CD14-positive monocyte (primary cell): ENCODE measurements at places on chromosomes 3 and 15.

DNA sequence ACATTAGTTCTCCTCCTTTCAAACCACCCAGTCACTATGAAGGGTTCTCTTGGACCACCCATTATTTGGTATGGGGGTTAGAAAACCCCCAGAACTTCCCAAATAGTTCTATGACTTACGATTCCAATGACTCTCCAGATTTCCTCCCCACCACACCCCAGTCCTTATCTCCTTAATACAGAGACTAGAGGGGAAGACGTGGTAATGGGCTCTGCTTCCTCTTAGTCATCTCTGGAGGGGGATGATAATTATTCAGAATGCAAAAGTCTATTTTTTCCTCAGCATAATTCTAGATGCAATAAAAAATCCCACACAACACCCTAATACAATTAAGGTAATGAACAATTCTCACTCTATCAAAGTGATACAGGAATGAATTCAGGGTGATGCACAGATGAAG, 48.9 kb upstream of the CFAP161 start:
- no peak for DNase-seq

- no peak for DNase-seq
Measured at GRCh38 chr3:9721700-9722060, 9.9 kb upstream of the BRPF1 start.

- DNase-seq = no peak
Measured at GRCh38 chr3:142450189-142450588, 2.4 kb upstream of the XRN1 start.

DNA sequence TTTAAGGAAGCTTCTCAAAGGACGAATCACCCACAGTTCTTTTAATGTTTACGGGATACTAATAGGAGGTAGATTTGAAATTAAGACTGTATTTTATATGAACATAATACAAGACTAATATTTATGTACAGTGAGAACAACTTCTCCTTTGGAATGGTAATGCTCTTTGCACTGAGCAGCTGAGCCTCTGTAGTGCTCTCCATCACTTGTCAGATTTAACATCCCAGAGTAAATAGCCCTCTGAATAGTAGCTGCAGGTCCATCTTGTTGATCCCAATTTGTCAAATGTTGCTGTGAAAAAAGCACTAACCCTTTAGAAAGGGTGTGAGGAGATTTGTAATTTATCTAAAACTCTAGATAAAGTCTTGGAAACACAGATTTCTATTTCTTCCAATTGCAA, 351.4 kb upstream of the KCNMB2 start:
- no peak for DNase-seq

GRCh38 chr15:31065824-31066223, 35.7 kb downstream of the TRPM1 start:
- DNase-seq = no peak

DNA sequence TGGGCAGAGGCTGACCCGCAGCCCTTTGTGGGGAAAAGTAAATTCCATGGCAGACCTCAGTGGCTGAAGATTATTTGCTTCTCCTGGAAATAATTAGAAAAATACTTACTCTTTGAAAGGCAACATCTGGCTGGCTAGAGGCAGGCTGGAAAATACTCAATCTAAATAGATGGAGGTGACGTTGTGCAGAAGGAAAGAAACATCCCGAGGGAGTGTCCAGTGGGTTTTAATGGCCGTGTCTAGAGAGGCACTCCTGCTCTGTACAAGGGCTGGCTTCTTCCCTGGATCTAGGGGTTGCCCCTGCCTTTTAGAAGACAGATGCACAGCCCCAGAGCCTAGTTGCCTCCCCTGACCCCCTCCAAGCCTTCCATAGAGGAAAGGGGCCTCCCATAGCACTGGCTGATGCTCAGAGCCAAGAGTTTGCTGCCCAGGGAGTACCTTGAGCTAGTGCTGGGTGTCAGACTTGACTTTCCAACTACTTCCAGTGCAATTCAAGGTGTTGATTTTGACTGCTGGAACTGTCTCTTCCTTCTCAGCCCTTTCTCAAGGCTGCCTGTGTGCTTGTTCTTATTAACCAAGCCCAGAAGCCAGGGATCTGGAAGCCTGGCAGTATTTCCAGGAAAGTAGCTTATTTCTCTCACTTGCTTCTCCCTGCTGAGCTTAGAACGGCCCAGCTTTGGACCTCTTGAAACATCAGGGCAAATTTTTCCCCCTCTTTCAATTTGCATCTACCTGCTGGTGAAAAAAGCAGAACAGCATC, 27.4 kb downstream of the CGNL1 start:
- DNase-seq = no peak

DNA sequence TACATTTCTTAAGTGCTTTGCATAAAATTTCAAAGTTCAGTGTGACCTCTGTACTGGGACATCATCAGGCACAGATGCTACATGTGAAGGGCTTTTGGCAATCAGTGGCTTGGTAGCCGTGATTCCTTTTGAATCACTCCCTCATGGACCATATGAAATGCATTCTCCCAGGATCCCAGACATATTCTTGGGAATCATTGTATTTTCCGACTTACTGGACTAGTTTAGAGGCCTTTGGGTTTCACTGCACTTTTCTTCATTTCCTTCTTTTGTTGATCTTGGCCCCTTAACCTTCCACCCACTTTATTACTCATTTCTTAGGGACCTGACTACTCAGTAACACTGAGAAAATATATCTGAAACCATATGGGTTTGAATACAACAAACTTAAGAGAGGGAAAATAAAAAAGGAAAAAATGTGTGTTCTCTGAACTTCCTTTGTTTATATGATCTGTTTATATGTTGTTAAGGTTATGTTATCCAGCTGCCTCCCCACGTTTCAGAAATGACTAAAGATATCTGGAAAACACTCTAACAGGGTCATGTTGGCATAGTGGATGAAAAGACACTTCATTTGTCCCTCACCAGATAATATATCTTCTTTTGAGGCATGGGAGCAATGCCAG, 35.1 kb downstream of the HMG20A start:
- no peak for DNase-seq

- peak; percentile 54 for DNase-seq
Measured at GRCh38 chr15:72222393-72222792, 8.6 kb downstream of the PKM start.

DNA sequence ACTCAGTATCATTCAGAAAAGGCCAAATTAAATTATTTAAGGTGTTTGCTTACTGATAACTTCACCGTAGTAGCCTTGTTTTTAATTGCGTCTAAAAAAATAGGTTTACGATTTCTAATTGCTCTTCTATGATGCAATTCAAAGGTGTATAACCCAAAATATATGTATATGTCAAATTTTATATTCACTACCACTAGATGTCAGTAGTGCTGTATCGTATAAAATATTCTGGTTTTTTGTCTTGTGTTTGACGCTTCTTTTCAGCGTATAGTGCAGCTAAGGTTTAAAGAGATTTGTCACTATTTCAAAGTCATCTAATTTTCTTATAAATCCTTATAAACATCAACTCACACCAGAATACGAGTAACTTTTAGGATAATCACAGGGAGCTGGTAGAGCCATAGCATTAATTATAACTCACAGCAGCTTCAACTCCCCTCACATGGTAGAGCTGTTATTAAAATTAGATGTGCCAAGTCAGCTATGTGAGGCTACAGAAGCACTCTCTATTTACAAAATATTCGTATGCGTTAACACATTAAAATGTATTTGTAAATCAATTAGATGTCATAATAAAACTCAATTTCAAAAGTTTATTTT, 3.5 kb downstream of the PFN2 start:
- DNase-seq = peak; percentile 8

DNA sequence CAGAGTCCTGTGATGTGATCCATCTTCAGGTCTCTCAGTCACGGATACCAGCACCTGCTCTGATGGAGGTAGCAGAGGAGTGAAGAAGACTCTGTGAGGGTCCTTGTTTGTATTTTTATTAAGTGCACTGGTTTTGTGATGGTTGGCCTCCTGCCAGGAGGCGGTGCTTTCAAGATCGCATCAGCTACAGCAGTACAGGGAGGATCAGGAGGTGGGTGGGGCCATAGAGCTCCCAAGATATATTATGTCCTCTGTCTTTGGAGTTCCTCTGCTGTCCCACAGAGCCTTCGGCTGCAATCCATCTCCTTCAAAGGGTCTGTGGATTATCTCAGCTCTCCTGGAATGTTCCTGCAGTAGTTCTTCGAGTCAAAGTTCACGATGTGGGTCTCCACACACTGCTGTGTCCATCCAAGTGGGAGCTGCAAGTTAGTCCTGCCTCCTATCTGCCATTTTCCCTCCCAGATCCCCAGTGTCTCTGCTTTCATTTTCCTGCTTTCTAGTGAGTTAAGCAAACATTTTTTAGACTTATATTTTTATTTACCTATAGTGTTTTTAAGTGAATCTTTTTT, 54.7 kb downstream of the TM2D3 start:
- DNase-seq = no peak

- no peak for DNase-seq
Measured at GRCh38 chr3:133562376-133562775, 11.1 kb upstream of the CDV3 start.

DNA sequence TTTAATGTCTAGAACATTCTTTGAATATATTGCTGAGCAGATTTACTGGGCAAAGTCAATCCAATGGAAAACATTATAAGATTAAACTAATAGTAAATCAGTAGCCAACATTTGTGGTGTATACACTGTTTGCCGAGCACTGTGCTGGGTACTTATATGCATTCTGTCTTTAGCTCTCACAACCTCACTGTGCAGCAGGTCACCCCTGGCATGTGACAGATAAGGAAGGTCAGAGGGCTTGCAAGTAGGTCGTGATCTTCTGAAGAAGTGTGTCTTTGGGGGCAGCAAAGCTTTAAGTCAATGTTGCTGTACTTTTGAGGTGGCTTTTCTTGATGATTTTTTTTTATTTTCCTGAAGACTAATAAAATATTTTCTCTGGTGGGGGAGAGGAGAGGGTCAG, 62.2 kb downstream of the TCAIM start:
- DNase-seq = no peak

DNA sequence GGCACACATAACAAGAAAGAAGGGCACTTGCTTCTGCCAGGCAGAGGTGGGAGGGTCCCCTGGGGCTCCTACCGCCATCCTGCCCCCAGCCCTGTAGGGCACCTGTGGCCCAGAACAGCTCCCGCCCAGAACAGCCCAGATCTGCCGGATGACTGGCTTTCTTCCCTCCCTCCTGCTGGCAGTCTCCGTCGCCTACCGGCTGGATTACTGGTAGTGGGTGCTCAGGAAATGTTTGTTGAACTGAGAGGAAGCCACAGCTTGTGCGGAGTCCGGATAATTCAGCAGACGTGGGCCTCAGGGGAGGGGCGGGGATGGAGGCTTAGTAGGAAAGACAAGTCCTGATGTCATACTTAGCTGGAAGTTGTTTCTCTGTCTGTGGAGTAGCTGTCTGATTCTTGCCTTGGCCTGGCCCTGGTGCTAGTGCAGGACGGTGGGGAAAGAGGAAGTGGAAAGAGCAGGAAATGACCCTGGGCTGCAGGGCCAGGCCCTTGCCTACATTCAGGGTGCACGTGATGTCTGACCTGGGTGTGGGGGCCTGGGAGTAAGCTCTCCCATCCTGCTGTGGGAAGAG, 6.7 kb downstream of the CCDC9B start:
- DNase-seq = peak; percentile 92

DNA sequence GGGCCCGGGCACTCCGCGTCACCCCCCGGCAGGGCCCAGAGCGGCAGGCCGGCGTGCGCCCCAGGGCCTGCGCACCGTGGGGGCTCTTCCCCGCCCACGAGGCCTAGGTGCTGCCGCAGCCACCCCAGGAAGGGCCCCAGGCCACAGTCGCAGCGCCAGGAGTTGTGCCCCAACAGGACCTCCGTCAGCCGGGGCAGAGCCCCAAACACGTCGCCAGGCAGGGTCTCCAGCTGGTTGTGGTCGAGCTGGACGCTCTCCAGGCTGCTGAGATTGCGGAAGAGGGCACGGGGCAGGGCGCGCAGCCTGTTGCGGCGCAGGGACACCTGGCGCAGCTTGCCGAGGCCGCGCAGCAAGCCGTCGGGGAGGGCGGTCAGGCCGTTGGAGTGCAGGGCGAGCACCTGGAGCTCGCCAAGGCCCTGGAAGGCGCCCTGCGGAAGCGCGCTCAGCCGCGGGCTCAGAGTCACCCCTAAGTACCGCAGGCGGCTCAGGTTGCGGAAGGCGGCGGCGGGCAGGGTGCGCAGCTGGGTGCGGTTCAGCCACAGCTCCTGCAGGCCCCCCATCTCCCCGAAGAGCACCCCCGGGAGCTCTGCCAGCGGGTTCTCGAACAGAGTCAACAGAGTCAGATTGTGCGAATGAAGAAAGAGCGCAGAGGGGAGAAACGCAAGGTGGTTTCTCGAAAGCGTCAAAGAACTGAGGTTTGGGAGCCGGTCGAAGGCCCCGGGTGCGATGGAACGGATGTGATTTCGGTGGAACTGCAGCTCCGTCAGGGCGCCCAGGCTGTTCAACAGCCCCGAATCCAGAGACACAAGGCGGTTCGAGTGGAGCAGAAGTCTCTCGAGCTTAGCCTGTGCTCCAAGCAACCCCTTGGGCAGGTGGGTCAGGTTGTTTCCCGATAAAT, 2.0 kb downstream of the GP5 start:
- DNase-seq = no peak

DNA sequence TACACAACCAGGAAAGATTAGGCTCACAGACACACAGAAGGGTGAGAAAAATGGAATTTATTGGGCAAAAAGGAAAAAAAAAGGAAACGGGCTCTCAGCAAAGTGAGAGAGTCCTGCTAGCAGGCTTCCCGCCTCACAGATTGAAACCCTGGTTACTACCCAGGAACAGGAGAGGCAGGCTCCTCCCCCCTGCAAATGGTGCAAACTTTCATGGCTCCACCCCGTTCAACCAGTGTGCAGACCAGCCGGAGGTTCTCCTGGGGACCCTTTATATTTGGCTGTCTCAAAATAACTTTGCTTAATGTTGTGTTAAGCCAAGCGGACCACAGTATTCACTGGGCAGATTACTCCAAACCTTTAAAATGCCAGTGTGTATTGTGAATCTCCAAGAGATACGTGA, 40.3 kb downstream of the IL1RAP start:
- no peak for DNase-seq

DNA sequence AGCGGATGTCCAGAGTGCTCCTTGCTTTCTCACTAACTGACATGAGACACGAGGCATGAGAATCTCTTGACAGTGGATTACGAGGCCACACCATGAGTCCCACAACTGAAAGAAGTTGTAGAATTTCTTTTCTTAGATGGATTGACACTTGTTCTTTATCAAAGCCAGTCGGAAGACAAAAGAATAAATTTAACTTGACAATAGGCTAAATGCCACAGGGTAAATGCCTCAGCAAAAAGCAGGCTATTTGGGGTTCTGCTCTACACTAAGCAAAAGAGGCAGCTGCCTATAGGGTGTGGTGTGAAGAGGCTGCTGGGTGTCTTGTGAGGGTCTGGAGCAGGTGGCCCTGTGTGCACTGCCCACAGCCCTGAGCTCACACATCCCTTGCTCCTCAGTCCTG, 135.1 kb upstream of the SEMA6D start:
- DNase-seq = no peak

- no peak for DNase-seq
Measured at GRCh38 chr15:63210151-63211091, 21.0 kb downstream of the RAB8B start.

DNA sequence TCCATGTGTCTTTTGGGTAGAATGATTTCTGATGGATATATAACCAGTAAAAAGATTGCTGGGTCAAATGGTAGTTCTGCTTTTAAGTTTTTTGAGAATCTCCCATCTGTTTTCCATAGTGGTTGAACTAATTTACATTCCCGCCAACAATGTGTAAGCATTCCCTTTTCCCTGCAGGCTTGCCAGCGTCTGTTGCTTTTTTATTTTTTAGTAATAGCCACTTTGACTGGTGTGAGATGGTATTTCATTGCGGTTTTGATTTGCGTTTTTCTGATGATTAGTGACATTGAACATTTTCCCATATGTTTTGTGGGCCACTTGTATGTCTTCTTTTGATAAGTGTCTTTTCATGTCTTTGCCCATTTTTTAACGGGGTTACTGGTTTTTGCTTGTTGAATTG, 36.3 kb upstream of the MB21D2 start:
- DNase-seq = no peak
